ENCODE measurements at places on chromosomes 11 and 22.

GRCh38 chr11:13289081-13289480 lies 11.5 kb downstream of the BMAL1 start:
- no peak for DNase-seq

DNA sequence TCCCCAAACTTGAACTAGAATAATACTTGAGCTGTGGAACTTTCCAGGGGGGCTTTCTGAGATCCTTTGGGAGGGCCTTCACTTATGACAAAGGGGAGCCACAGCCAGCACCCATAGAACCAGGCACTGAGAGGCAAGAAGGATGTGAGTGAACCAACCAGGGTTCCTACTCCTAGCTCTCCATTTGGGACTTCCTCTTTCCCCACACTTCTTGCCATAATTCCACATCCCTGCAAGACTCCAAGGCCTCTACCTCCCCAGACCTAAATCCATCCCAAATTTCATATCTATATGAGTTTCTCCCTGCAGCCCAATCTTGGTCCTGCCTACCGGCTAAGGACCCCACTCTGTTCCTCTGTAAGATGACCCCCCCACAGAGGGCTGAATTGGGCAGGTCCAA lies 31.5 kb downstream of the NRXN2 start:
- DNase-seq, result no peak

DNA sequence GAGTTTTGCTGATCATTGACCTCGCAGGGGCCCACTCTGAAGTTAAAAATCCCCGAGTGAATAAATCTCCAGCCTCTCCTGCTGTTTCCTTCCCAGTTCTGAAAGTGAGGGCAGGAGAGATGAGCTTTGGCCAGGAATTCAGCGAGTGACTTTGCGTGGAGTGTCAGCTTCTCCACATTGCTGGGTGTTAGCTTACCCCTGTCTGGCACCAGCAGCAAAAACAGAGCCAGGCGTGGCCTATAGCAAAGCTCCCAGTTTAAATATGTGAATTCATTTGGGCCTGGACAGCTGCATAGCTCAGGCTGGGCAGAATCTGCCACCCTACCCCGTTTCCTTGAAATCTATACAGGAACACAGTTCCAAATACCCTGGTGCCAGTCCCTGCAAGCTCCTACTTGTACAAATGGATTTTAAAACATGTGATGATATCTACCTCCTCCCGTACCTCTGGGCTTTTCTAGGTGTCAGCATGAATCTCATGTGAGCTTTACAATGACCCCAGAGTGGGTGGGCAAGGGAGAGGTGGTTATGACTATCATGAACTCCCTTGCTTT lies 25.6 kb downstream of the TIMP3 start:
- DNase-seq, result no peak

GRCh38 chr11:111797145-111797581 lies 31.0 kb upstream of the PPP2R1B start:
- DNase-seq, result peak; percentile 42
